ENCODE measurements at places on chromosomes 12 and 14. TPM values are rescaled to one million over a fixed set of nuclear protein-coding genes. Genes with fewer than 3 reads are reported as not detected.

DNA sequence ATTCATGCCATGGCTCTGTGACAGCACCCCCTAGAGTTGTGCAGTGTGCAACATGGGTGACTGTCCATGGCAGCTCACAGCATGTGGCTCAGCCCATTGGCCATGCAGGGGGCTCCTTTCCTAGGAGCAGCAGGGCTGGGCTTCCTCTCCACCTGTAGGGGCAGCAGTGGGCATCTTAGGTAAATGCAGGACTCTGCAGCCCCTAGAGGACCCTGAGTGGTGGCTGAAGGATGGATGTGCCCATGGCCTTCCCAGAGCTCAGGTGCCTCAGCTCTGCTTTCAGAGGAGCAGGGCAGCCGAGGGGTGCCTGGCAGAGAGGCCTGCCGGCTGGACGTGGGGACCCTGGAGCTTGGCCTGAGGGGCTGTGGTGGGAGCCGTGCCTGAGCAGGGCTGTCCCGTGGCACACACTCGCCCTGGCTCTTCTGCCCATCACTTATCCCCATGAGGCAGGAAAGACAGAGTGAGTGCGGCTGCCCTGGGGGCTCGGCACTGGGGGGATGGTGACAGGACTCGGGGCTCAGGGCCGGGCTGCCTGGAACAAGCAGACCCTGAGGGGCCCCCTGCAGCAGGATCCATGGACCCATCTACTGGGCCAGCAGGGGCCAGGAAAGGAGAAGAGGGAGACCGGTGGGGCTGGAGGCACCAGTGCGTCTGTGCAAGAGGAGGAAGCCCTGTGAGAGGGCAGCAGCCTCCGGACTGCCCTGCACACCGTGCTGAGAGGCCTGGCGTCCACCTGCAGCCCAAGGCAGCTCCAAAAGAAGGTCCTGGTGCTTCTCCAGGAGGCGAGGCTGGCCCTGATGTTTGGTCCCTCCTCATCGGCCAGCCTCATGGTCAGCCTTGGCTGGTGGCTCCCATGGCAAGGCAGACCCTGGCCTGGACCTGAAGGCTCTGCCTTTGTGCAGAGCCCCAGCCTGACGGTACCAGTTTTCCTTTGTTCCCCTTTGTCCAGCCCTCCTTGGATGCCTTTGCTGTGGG lies 7.6 kb downstream of the ADSS1 start:
- H3K27me3 ChIP-seq = no peaks in the 10 kb centered on the region
- no peak overlapping the region for H3K4me3 ChIP-seq
- H3K27ac ChIP-seq = no peak overlapping the region
- peaks cover 13% of the 10 kb centered on the region for H3K4me1 ChIP-seq
- no peak for DNase-seq

- no peaks in the 10 kb centered on the region for H3K27me3 ChIP-seq
- peaks cover 45% of the 10 kb centered on the region for H3K4me1 ChIP-seq
- no peak overlapping the region for H3K4me3 ChIP-seq
- no peaks in the 10 kb centered on the region for H3K36me3 ChIP-seq
- H3K27ac ChIP-seq = peak overlapping the region; percentile 94
- DNase-seq = peak; percentile 15
Observed at GRCh38 chr14:73739174-73739898, 25.2 kb upstream of the PNMA1 start.

RNASE1 gene
- 61.0 TPM for total RNA-seq

- no peak for DNase-seq
- H3K27ac ChIP-seq = no peak overlapping the region
- no peaks in the 10 kb centered on the region for H3K27me3 ChIP-seq
- H3K4me1 ChIP-seq = no peaks in the 10 kb centered on the region
Observed at GRCh38 chr14:40859055-40859454, 747.6 kb upstream of the LRFN5 start.

- no peaks in the 10 kb centered on the region for H3K4me1 ChIP-seq
- DNase-seq = peak; percentile 5
- peak overlapping the region; percentile 44 for H3K27ac ChIP-seq
- no peak overlapping the region for H3K4me3 ChIP-seq
- H3K27me3 ChIP-seq = no peaks in the 10 kb centered on the region
Observed at GRCh38 chr14:79514700-79515099, 696.6 kb downstream of the DIO2 start.
